ENCODE measurements at places on chromosomes 13 and 19.
A peak's percentile ranks its signal among the peaks of the same experiment; 100 is the strongest.

- DNase-seq, result no peak
Measured at GRCh38 chr19:33292595-33293254, 9.6 kb downstream of the CEBPA start.

- no peak for DNase-seq
Measured at GRCh38 chr13:63851526-63851925, 2435.9 kb upstream of the PCDH20 start.

GRCh38 chr19:7545300-7545699, 9.8 kb downstream of the PNPLA6 start:
- no peak for DNase-seq

DNA sequence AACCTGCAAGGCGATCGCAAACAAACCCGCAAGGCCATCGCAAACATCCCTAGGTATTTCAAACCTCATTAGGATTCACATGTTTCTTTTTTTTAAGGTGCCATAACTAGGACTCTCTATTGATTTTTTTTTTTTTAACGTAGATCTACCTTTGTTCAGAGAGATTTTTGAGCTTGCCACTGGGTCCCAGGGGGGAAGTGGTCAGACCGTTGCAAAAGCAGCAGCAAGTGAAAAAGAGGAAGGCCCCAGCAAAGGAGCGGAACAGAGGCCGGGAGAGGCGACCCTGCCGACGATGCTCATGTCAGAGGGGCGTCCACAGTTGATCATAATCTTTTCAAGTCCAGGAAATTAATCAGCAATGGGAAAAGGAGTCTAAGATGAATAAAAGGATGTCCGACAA, 32.7 kb upstream of the FLT1 start:
- DNase-seq, result no peak

DNA sequence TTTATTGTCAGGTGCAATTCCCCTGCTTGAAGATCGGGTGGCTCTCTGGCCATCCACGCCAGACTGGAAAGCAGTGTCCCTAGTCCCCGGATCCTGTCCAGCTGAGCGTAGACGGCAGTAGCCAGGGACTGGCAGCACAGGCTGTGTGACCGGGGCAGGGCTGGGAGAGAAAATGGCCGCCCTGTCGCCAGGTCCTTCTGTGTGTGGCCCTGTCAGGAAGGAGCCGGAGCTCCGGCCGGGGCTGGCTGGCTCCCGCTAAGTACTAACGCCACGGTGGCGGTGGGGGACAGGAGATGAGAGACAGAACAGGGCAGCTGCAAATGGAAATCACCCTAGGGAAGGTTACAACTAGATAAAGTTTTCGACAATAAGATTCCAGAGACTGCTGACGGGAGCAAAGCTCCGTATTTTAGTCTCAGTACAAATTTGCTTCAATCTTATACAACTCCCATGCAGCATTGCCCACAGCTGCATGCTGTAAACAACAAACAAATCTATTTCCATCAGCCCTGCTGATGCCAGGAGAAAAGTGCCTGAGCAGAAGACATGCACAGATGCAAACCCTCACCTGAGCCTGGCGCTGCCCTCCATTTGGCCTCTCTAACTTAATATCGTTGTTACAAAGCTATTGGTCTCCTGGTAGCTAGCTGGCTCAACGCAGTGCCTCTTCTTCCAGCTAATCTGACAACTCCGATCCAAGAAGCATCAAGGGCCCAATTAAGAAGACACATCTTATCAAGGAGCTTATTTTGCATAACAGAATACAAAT, 253.0 kb downstream of the TSHZ3 start:
- no peak for DNase-seq

GRCh38 chr13:111577208-111577828, 256.9 kb downstream of the TEX29 start:
- no peak for DNase-seq

DNA sequence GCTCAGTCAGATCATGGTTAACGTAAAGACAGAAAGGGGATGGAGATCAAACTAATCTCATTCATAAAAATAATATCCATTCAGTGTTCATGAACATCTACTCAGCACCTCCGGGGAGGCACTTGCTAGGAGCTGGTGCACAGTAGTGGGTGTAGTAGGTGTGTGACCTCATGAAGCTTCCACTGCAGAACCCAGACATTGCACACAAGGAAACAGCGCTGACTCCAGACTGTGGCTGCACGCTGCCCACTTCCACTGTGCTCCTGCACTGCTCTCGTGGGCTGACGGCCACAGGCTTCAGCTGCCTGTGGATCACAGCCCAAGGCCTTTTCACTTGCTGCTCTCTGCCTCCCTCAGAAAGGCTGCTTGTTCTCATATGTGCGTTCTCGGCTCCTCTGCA, 214.4 kb upstream of the ZNF507 start:
- no peak for DNase-seq

DNA sequence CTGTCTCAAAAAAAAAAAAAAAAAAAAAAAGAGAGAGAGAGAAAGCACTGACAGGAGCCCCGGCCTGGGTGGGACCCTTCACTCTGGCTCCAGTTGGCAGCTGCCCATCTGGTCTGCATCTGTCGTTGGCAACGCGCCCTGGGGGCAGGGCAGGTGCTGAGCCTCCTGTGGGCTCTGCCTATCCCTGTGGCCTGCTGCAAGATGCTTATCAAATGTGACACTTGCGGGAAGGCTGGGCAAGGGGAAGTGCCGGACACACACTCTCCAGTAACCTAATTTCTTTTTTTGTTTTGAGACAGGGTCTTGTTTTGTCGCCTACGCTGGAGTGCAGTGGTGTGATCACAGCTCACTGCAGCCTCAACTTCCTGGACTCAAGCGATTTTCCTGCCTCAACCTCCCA, 10.7 kb upstream of the KPTN start:
- no peak for DNase-seq

- DNase-seq, result no peak
Measured at GRCh38 chr13:46778890-46779289, 18.1 kb downstream of the ESD start.

- no peak for DNase-seq
Measured at GRCh38 chr19:42229301-42229854, 9.3 kb downstream of the ZNF526 start.

GRCh38 chr19:6087074-6087571, 23.2 kb downstream of the RFX2 start:
- DNase-seq, result no peak

GRCh38 chr19:12766051-12766521, 9.3 kb downstream of the HOOK2 start:
- DNase-seq, result peak; percentile 22

DNA sequence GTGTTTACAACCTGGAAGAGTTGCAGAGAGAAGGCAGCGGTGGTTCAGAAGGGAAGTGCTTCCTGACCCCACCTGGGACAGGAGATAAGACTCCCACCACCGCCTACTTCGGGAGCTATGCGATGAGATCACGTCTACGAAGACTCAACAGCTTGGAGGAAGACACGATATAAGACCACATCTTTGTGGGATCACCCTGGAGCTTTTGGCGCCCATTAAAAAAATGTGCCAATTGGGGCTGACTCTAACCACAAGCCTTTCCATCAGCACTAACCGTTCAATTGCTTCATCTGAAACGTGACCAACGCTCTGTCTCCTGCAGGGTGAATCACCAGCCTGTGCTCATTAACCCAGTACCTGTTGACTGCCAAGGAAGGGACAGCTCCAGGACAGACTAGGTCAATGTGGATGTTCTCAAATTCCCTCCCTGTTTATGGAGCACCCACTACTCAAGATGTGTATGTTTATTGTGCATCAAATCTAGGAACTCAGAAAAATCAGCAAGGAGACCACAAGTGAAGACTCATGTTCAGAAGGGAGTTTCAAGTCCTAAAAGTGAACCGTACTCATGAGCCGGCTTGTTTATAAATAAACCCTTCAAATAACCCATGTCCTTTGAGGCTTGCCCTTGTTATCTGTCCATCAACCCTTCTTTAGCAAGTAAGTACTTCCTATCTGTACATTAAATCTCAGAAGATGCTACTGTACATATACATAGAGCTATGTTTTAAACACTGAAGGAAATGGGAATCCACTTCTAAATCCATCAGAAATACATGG, 67.5 kb downstream of the LATS2 start:
- DNase-seq, result no peak

DNA sequence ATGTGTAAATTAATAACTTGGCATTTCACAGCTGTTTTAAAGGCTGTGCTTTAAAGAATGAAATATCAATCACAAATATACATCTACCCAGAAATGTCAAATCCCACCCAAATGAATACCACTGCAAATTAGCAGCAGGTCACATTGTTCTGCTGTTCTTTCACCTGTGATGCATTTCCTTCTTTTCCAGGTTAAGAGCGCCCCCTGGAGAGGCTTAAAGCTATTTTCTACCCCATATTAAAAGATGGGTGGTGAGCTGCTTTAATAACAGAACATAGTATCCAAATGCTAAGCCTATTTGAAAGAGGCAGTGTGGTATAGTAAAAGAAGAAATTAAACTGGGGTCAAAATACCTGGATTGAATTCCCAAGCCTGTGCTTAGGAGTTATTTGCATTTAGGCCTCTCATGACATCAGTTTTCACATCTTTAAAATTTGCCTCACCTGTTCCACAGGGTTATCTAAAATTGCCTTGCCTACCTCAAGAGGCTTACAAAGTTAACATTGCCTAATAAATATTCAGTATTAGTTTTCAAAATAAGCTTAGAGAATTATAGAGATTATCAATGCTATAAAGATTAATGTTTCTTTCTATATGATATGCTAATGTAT, 396.9 kb upstream of the SLITRK5 start:
- no peak for DNase-seq

DNA sequence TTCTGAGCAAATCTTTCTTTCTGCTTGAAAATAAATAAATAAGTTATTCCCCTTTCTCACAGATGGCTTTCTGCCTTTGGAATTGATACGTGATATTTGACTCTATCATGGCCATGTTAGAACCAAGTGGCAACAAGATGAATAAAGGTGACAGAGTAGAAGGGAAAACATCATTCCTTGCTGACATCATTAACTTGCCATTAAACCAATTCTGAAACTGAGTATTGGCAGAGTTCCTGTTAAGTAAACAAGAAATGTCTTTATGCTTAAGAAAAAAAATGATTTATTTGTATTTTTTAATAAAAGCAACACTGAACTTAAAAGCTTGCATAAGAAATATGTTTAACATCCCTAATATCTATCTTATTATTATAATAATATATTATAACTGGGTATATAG, 828.1 kb downstream of the PCDH9 start:
- no peak for DNase-seq

GRCh38 chr13:62014299-62014698, 598.6 kb upstream of the PCDH20 start:
- DNase-seq, result no peak

DNA sequence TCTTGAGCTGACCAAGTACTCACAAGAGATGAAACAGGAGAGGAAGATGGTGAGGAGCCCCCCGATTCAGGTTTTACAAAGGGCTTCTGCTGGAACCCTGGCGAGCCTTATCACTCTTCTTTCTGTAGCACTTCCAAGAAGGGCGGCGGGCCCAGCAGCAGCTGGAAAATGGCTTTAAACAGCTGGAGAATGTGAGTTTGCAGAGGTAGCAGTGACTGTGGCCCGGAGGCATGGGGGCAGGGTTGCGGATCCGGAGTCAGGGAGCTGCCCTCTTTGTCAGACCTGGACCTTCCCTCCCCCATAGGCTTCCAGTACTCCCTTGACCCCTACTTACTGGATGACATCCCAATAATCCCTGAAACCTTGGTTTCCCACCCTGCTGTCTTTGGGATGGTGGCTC, 3.6 kb downstream of the TRIP10 start:
- DNase-seq, result no peak

DNA sequence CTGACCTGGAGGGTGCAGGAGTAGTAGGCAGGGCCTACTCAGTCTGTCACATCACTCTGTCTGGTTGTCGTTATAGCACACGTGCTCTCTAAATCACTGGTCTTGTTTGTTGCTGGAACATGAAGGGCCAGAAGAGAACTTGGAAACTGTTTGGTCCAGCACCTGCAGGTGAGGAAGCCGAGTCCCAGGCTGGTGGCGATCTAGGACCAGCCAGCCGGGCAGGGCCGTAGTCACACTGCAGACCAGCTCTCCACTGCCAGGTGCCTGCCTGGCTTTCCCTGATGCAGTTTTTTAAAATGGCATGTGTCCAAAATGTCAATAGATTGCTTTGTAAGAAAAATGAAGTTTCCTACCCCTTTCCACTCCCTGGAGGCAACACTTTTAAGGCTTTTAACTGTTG, 53.7 kb downstream of the GGACT start:
- no peak for DNase-seq

DNA sequence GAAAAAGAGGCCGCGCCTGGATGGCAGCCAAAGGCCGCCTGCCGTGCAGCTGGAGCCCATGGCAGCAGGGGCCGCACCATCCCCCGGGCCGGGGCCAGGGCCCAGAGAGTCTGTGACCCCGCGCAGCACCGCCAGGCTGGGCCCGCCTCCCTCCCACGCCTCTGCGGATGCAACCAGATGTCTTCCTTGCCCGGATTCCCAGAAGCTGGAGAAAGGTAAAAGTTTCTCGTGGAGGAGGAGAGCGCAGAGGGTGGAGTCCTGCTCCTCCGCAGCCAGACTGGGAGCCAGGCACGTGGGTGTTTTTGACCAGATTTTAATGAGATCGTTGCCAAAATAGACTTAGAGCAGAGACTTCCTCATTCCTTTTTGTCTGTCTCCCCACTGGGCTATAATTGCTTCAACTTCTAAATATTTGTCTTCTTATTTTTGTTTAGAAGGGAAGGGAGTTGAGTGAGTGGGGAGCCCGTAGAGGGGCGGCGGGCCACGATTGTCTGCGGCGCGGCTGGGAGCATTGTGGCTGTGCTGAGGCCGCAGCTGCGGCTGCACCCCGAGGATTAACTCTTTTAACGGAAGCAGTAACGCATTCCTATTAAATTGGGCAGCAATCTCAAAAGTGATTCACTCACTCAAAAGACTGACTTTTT, 22.8 kb upstream of the NDUFS7 start:
- peak; percentile 76 for DNase-seq

- no peak for DNase-seq
Measured at GRCh38 chr13:26568132-26568815, 10.8 kb downstream of the WASF3 start.

DNA sequence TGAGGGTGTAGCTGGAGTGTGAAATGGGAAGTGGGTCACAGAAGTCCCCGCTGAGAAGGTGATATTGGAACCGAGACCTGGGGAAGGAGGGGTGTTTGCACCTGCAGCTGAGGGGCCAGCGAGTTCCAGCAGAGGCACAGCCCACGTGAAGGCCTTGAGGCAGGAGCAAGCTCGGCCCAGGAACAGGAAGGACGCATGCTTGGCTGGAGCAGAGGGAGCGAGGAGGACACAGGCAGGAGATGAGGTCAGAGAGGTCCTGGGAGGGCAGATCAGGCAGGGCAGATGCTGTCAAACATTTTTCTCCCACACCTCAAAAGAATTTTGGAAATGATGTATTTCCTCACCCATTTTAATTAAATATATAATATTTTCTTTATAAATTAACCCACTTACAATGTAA, 9.3 kb downstream of the ZNF415 start:
- no peak for DNase-seq

GRCh38 chr19:5138606-5139582, 170.0 kb downstream of the KDM4B start:
- DNase-seq, result no peak

DNA sequence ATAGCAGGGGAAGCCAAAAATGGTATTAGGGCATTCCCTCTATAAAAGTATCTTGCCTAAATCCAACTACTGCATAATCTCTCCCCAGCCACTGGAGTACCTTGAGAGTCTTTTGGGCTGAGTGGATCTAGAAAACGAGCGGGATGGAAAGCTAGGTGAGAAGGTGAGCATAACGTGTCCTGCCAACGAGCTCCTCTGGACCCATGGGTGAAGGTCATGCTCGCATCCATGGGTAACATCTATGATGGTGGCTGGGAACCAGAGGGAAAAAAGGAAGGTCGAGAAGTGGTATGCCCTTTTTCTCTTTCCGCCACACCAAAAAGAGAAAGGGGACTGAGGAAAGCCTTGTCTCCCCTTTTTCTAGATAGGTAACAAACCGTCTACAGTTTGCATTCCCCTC, 63.0 kb downstream of the ZNF208 start:
- DNase-seq, result no peak

GRCh38 chr13:40158218-40158617, 502.8 kb downstream of the COG6 start:
- no peak for DNase-seq
